ENCODE measurements at places on chromosomes 1 and 21.

GRCh38 chr1:119631086-119631432 lies 17.0 kb downstream of the ZNF697 start:
- no peak for DNase-seq

- no peak for DNase-seq
These were observed 16.2 kb upstream of the RNPC3 start for GRCh38 chr1:103509250-103509649.

GRCh38 chr1:234658138-234658537 lies 48.2 kb upstream of the IRF2BP2 start:
- DNase-seq, result no peak

- DNase-seq, result no peak
These were observed at the start of gene NFIA for GRCh38 chr1:61082311-61083012. Gene NFIA (plus strand): TSS chr1:61082561.

DNA sequence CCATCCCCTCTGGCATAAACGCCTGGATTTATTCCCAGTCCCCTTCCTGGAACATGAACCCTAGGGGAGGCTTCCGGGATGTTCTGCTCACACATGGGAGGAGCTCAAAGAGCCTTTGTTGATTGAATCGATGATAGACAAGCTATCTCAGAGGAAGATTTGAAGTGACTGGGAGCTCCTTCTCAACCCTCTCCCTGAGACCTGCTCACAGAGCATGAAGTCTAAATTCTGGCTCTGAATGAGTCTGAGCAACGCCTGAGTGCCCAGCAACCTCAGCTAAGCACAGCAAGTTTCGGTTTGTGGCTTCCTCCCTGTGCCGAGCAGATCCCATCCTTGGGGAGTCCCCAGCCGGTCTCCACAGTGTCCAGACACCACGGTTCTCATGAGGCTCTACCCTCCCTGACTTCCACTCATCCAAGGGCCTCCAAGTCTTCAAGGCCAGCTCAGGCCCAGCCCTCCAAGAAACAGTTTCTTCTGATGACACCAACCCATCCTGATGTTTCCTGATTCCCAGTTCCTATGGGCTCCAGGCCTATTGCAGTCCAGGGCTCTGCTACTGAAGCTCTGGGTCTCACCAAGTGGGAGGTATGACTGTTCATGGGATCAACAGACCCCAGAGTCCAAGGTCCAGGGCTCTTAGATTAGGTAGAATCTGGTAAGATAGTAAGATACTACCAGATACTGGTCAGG lies 190.8 kb downstream of the DYRK1A start:
- no peak for DNase-seq
